ENCODE measurements at places on chromosomes 4 and X.

DNA sequence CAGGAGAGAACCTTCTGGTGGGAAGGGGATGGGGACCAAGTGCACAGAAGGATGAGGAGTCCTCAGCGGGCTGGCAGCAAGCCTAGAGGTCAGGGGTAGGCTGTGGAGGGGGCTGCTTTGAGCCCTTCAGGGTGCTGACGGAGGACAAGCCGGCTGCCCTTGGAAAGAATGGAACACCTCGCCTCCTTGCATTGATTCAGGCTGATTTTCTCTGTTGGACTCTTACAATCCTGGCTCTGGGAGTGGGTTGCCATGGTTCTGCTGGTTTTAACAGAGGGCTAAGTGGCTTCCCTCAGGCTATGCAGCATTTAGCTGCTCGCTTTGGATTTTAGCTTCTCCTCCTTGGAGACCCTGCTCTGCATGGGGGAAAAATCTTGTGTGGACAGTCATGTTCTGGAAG, 49.4 kb upstream of the CHRNA9 start:
- DNase-seq = no peak

DNA sequence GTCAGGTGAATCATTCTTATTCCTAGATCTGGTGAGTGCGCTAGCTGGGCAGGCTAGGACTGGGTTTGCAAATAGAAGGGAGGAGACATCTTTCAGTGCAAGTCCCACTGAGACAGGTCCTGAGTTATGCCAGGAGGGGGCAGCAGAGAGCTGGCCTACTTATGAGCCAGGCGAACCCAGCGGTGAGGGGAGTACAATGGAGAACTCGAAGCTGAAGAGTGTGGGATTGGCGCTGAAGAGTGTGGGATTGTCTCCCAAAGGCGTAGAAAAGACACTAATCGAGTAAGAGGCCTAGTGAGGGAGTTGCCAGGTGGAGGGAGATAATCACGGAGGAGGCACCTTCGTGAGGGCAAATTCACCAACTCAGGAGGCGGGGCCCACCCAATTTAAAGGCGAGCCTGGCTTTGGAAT, 91.7 kb upstream of the CXorf66 start:
- DNase-seq = peak; percentile 40

- no peak for DNase-seq
Measured at GRCh38 chr4:14848229-14848628, 154.1 kb upstream of the CPEB2 start.

- no peak for DNase-seq
Measured at GRCh38 chrX:153727123-153727931, 2.7 kb downstream of the ABCD1 start.

GRCh38 chrX:15430076-15430475, 45.9 kb upstream of the VEGFD start:
- no peak for DNase-seq

- no peak for DNase-seq
Measured at GRCh38 chr4:11842620-11843263, 414.0 kb upstream of the HS3ST1 start.

GRCh38 chr4:181611946-181612600, 631.1 kb upstream of the TENM3 start:
- DNase-seq = no peak

- no peak for DNase-seq
Measured at GRCh38 chr4:173167758-173168395, 734 bp upstream of the GALNT7 start.

DNA sequence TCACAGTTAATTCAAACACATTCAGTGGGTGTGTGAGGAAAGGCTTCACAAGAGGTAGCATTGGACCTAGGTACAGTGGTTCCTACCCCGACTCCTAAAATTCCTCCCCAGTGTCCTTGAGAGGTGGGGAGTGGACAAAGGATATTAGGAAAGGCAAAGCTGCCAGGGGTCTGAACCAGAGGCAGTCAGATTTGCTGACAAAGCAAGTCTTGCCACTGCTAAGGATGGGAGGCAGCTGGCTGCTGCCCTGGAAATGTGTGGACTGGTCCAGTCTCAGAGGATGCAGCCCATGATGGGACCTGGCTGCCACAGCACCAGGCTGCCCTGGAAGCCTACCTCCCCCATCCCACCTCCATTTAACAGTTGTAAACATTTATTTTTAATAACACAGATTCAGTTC, 4.1 kb upstream of the PHF8 start:
- no peak for DNase-seq

DNA sequence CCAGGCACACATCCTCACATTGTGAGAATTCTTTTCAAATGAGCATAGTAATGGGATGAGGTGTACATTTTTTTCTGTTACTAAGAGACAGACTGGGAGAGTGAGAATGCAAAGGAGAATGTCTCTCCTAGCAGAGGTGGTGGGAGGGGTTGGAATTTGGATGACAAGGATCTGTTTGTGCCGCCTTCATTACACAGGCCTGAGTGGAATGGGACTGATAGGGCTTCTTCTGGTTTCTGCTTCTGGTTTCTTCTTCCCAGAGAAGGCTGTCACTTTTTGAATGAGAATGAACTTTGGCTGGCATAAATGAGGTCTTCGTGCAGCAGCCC, 55.4 kb downstream of the C4orf51 start:
- no peak for DNase-seq
